ENCODE measurements at places on chromosomes 1 and 21.

DNA sequence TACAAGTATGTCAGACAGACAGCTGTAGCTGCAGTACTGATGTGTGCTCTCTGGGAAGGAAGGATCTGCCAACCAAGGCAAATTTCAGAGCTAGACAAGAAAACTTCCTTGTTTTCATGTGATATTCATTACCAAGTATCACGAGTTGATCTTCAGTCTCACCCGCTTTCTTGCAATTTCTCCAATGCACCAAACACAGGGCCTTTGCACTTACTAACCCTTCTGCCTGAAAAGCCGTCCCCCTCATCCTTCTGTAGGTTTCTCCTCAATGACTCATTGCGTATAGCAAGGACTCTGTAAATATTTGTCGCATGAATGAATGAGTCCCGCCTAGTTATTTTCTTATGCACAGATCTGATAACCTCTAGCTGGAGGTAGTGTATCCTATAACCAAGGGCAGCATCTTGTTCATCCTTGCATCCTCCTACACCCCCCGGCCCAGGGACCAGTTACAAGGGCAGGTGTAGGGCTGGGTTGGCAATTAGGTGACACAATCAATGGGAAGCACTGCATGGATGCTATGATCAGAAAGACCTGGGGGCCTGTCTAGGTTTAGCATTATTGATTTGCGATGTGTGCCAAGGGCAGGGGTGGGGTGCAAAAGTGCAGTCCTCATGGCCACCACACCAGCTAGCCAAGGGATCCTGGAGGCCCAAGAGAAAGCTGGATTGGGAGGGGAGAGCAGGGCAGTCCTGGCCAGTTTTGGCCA, 51.4 kb upstream of the GPR157 start:
- no peak for DNase-seq

DNA sequence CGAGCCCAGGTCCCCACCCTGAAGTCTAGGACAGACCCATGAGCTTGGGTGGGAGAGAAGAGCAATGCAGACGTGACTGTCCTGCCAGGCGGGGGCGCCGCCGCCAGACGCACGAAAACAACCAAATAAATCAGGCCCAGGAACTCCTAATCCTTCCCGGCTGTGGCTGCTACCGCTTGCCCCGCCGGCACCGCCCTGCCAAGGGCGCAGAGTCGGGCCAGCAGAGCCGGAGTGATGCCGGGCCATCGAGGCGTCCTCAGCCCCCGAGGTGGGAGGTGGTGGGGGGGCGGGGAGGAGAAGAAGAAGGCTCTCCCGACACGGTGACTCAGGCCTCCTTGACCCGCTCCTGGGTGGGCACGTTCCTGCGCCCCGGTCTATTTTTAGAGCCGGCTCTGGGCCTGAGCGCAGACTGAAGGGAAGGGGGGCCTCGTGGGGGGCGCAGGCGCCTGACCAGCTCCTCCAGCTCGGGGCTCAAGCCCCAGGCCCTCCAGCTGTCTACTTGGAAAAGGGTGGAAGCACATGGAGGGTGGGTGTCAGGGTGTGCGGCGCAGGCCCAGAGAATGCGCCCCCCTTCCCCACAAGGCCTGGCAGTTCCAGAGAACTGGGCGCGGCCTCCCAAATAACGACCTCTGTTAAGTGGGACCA, 10.7 kb upstream of the COL16A1 start:
- DNase-seq = no peak

DNA sequence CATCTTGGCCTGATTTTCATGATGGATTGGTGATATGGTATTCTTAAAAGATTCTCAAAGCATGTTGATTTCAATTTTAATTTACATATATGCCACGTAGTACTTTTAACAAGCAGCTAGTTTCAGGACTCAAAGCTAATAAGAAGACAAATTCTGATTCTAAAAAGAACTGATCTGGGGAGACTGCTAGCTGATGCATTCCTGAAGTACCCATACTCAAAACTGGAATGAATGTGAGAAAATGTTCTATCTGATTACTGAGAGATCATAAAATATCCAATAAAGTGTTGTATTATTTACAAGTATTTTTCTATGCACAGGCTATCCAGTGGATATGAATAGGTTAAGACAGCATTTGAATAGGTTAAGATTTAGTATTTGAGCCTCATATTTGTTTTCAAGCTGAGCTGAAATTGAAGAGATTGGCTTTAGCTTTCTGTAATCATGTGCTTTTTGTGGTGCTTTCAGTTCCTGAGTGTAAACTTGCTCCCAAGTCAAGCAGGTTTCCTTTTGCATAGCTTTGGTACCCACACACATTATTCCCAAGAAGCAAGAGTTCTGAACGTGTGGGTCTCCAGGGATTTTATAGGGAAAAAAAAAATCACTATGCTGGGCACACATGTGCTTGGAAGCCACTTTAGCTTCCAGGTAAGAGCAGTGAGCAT, 114.1 kb downstream of the VPS13D start:
- DNase-seq = no peak

GRCh38 chr1:61343734-61344420, 261.5 kb downstream of the NFIA start:
- no peak for DNase-seq

DNA sequence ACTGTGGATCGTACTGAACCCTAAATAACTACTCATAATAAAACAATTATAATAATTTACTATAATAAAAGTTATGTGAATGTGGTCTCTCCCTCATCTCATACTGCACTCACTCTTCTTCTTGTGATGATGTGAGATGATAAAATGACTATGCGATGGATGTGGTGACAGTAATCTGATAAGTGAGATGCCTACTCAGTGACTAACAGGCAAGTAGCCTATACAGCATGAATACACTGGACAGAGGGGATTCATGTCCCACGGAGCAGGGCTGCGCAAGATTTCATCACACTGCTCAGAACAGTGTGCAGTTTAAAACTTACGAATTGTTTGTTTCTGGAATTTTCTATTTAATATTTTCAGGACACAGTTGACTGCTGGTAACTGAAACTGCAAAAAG, 304.0 kb downstream of the DUSP10 start:
- DNase-seq = no peak

- no peak for DNase-seq
Measured at GRCh38 chr21:43343992-43344886, 82.7 kb downstream of the SIK1 start.

DNA sequence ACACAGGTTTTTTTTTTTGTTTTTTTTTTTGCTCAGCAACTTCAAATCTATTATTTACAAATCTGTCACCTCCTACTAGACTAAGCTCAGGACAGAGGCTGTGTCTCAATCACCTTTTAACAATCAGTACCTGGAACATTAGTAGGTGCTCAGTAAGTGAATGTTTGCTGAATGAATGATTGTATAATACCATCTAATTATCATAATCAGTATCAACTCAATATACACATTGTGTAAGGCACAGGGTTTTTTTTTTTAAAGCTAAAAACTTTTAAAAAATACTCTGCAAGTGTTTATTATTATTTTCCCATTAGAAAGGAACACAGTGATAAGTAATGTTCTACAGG, 9.2 kb downstream of the ERRFI1 start:
- no peak for DNase-seq

All from T-helper 17 cell (primary cell).